DND-41 (cell line): ENCODE measurements at places on chromosomes 16 and 17.

GRCh38 chr17:1298606-1299005, 19.1 kb downstream of the TRARG1 start:
- no peak for DNase-seq

- no peak for DNase-seq
Observed at GRCh38 chr16:15643946-15644250, 944 bp upstream of the MARF1 start.

DNA sequence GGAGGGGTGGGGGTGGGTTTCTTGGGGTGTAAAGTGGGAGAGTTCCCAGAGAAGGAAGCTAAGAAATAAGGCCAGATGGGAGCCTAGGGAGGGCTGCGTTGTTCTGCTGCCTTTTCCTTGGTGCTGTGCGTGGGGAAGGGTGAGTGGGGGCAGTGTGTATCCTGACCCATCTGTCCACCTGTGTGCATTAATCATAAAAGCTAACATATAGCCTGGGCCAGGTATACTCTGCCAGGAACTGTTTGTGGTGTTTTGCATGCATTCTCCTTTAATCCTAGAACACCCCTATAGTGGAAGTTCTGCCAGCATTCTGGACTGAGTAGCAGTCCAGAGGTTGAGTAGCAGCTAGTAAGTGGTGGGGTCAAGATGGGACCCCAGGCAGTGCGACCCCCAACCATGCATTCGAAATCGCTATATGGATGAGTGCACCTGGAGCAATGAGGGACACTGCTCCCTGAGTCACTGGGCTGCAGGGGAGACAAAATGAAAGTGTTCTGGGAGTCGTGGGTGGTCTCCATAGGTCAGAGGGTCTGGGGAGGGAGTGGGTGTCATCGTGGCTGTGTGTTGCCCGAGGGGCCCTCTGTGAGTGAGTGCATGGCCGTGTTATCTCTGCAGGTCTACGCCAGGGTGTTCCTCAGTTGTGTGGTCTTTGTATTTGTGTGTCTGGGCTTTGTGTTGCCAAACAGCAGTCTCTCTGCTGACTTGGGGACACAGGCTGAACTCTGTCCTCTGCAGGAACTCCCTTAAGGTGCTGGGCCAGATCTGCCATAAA, 1.3 kb downstream of the ERBB2 start:
- DNase-seq: no peak

- peak; percentile 8 for DNase-seq
Observed at GRCh38 chr16:79672524-79672923, 72.0 kb upstream of the MAF start.

DNA sequence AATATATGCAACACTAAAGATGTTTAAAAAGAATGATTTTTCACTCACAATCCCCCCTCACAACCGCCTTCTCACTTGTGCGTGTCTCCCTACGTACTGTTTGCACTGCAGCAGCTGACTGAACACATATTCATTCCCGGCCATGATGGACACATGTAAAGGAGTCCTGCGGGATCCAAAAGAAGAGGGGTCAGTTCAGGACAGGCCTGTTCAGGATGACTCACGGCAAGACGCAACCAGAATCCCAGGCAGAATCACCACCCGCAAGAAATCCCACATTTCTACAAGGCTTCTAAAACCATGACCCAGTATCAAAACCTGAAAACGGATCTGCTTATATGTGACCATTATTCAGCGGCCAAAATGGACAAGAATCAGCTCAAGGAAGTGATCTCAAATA, 52.3 kb downstream of the CYB5D2 start:
- no peak for DNase-seq
